Muscle of leg (tissue), 16 donors: ENCODE measurements at places on chromosomes 4 and X. TPM values are rescaled to one million over a fixed set of nuclear protein-coding genes. Genes with fewer than 3 reads are reported as not detected.

GRCh38 chr4:40870150-40870549 is 120.4 kb downstream of the NSUN7 start:
- DNase-seq, result no peak

- peak; percentile 91 for DNase-seq
Measured at GRCh38 chr4:56786955-56787354, 34.5 kb downstream of the SPINK2 start.

DNA sequence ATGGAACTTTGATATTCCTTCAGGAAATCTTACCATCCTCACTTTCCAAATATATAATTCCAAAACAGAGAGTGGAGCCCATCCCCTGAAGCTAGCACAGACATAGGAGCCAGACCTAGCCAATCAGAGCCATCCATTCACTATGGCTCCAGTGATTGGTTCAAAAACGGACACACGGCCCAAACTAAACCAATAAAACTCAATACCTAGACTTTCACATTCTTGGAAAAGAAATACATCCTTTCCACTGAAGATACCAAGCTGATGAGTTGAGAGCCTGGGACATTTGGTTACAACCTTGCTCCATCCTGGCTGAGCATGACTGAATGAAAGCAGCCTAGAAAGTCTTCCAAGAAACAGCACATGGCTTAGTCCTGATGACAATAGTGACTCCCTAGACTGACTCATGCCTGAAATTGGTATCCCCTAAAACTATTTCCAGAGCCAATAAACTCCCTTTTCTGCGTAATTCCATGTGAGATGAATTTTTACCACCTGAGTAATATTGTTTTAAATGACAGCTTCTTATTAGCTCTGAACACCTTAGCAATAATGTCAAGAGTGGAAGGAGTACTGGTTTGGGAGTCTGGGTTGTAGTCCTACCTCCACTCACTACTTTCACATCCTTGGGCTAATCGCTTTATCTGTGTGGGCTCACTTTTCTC is 189.6 kb upstream of the LNX1 start:
- no peak for DNase-seq

DNA sequence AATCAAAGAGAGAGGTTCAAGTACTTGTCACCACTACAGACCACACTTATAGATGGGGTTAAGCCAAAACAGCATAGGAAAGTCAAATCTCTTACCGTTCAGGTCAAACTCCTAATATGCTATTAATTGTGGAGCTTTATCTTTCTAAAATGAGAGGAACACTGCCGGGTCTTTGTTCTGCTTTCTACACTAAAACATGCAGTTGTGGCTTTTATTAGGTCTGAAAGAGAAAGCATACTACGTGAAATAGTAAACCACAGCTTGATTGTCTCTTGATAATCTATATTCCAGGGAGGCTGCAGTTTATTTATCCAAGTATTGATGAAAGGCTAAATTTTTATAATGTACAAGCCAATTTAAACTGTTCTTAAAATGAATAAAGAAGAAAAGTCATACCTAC is 12.3 kb upstream of the INPP4B start:
- DNase-seq, result no peak

GRCh38 chr4:56976837-56977320 is 527 bp downstream of the NOA1 start:
- DNase-seq, result no peak

Gene NKRF
- polyA plus RNA-seq, result 6.1 TPM

Gene PTPN13
- polyA plus RNA-seq, result 14.2 TPM

Gene CCDC160
- polyA plus RNA-seq, result 0.27 TPM
